ENCODE measurements at places on chromosomes 1 and 21.

- peak; percentile 32 for DNase-seq
These were observed 55.0 kb upstream of the PAX7 start for GRCh38 chr1:18575620-18576019.

GRCh38 chr1:242017580-242018233 is 18.8 kb upstream of the MAP1LC3C start:
- DNase-seq: peak; percentile 6

DNA sequence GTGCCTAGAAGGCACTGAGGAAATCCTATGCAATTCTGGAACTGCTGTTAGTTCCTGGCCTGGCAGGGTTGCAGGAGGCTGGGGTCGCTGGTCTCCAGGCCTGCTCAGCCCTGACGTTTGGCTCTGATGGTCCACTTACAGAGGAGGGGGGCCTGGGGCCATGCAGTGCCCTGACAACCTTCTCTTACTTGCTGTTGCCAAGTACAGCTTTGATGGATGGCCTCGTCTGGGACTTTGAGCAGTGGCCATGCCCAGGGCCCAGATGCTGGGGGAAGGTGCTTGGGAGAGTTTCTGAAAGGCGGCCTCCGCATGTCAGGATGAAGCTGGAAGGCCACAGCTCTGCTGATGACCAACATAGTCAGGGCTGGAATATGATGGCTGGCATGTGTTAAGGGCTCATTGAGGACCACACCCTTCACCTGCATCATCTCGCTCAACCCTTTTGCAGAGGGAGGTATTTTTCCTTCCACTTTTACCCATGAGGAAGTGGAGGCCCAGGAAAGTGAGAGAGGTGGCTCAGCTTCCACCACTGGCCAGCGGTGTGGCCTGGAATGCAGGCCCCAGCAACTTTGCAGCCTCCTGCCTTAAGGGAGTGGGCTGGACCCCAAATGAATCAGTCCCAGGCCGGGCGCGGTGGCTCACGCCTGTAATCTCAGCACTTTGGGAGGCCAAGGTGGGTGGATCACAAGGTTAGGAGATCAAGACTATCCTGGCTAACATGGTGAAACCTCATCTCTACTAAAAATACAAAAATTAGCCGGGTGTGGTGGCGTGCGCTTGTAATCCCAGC is 34.7 kb upstream of the LRRC3 start:
- DNase-seq: no peak

DNA sequence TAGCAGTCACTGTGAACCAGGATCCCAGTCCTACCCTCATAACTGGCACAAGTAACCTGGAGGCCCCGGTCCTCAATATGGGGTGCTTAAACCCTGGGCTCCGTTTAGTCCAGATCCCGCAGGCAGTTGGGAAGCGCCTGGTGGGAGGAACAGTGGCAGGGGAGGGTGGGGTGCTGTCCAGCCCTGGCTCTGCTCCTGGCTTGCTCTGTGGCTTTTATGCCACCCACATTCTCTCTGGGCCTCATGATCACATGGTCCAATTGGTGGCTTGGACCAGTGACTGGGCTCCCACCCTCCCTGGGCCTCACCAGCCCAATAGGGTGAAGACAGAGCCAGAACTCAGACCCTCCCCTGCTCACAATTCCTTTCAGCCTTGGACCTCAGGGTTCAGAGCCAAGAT is 2.9 kb downstream of the CD164L2 start:
- no peak for DNase-seq

GRCh38 chr1:153941826-153942725 is 4.4 kb downstream of the DENND4B start:
- DNase-seq: no peak

- no peak for DNase-seq
These were observed 36.4 kb downstream of the EPHA2 start for GRCh38 chr1:16119504-16119903.

Data from anterior cingulate cortex (tissue), 58 donors.